ENCODE measurements at places on chromosomes 7 and 10.

DNA sequence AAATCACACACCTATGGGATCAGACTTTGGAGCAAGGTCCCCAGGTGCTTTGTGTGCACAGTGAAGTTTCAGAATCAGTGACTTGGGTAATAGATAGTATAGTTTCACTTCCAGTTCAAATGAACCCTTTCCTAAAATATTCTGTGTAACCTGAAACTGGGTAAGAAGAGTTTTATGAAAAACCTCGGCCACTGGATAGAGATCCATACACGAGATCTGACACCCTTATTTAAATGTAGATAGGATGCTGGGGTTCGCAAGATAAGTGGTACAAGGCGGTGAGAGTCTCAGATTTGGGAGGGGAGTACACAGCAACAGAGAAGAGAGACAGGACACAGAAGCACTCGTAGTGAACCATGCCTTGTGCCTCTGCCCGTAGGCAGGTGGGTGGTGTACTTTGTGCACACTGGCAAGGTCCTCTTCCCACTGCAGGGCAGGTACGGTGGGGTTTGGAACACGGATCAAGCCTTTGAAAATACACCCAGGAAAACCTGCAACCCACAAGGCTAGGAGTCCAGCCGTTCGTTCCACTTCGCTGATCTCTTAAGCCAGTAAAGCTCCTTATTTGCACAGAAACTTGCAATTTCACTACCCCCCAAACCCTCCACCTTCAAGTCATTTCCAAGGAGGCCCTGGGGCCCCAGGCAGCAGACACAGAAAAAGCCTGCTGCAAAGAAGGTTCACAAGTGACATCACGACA lies 162.8 kb downstream of the USP6NL start:
- DNase-seq, result no peak
- H3K27me3 ChIP-seq, result no peaks in the 10 kb centered on the region
- H3K36me3 ChIP-seq, result no peaks in the 10 kb centered on the region
- H3K4me1 ChIP-seq, result no peaks in the 10 kb centered on the region
- H3K27ac ChIP-seq, result no peak overlapping the region
- no peak overlapping the region for H3K4me3 ChIP-seq

DNA sequence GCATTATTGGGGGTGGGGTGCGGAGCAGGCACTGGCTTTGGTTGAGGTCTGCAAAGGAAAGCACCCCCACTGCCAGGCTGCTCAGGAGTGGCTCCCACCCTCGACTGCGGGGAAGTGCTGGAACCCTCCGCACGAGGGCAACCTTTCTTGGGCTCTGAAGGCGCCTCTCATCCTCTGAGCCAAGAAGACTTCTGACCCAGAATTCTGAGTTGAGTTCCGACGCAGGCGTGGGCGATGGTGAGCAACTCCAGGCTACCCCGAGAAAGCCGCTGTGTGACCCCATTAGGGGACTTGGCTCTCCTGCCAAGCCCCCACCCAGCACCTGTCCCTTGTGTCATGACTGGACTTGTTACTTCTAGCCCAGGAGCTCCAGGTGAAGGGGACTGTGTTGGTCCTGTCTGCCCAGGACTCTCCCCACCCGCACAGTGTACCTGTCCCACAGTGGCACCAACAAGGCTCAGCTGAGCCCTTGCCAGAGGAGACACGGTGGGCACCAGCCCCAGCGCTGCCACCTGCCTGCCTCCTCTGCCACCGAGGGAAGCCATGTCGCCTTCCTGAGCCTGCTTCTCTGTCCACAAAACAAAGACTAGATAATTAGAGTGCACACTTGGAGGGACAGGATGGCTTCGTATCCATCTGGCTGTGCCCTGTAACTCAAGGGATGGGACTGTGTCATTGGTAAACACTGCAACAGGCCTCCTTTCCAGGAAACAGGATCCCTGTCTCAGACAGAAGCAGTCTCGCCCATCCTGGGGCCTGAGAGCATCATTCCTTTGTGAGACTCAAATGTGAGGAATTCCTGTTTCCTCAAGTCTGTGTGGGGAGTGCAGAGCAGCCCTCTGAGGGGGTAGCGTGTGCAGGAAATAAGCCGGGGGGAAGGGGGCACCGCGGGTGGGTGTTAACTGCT lies 128.8 kb downstream of the LHPP start:
- no peak for DNase-seq
- H3K36me3 ChIP-seq, result no peaks in the 10 kb centered on the region
- H3K4me3 ChIP-seq, result no peak overlapping the region
- no peak overlapping the region for H3K27ac ChIP-seq
- H3K27me3 ChIP-seq, result no peaks in the 10 kb centered on the region

DNA sequence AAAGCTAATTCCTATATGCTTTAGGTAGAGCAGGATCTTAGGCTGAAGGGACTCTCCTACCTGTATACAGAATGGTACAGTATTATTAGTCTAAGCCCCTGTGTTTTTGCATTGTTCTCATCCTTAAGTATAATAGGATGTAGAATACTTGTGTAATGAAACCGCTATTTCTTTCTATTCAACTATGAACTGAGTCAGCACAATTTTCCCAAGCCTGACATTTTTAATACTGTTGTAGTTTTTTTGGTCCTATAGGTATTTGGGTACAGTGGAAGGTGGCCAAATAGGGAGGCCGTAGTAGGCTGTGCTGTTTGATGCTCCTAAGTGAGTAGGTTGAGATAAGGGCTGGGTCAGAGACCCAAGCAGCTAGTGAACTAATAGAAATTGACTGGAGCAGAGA lies 205.1 kb downstream of the MACC1 start:
- no peaks in the 10 kb centered on the region for H3K36me3 ChIP-seq
- DNase-seq, result no peak
- H3K27me3 ChIP-seq, result no peaks in the 10 kb centered on the region
- H3K4me1 ChIP-seq, result no peaks in the 10 kb centered on the region
- H3K4me3 ChIP-seq, result no peak overlapping the region

GRCh38 chr7:63041786-63042185 lies 956.9 kb upstream of the ZNF722 start:
- no peaks in the 10 kb centered on the region for H3K4me1 ChIP-seq
- H3K27ac ChIP-seq, result no peak overlapping the region
- DNase-seq, result no peak

DNA sequence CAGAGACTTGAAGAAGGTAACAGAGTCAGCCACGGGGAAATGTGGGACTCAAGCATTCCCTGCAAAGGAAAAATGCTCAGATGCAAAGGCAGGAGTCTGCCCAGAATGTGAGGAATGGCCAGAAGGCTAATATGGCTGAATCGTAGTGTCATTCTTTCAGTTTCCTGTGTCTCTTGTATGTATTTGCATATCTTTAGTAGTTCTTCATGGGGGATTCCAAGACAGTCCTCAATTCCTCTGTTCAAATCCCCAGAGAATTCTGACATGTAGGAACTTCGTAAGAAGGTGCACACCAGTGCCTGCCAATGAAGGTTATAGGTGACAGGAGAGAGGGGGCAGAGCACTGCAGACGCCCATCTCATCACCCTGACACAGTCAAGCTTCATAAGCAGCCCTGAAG lies 154.4 kb downstream of the CACNB2 start:
- H3K27ac ChIP-seq, result no peak overlapping the region
- H3K4me3 ChIP-seq, result no peak overlapping the region
- no peaks in the 10 kb centered on the region for H3K4me1 ChIP-seq

GRCh38 chr7:132103718-132104117 lies 472.6 kb downstream of the PLXNA4 start:
- H3K4me1 ChIP-seq, result no peaks in the 10 kb centered on the region
- no peak overlapping the region for H3K27ac ChIP-seq
- H3K36me3 ChIP-seq, result no peaks in the 10 kb centered on the region
- H3K4me3 ChIP-seq, result no peak overlapping the region

DNA sequence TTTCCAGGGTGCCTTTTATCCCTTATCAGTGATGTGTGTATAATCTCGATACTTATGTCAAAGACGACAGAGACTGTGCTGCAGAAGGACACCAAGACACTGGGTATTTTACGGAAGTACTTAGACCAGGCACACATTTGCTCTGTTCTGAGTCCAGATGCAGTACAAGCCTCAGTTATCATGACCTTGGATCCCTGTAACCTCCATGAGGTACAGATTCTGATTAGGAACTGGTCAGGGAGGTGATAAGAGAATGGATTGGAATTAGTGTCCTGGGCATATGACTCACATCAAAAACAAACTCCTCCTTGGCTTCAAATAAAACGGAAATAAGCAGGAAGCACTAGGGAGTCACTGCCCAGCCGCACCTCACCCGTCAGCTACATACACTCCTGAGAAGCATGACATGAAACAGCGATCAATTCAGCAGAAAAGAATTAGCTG lies 146.5 kb downstream of the SFMBT2 start:
- no peak overlapping the region for H3K4me3 ChIP-seq
- peaks cover 2% of the 10 kb centered on the region for H3K27me3 ChIP-seq
- H3K36me3 ChIP-seq, result no peaks in the 10 kb centered on the region
- no peak overlapping the region for H3K27ac ChIP-seq
- DNase-seq, result no peak
- H3K4me1 ChIP-seq, result no peaks in the 10 kb centered on the region

GRCh38 chr10:132183046-132183445 lies 3.7 kb upstream of the DPYSL4 start:
- peaks cover 14% of the 10 kb centered on the region for H3K27me3 ChIP-seq
- DNase-seq, result no peak

- DNase-seq, result no peak
- H3K4me1 ChIP-seq, result peaks cover 10% of the 10 kb centered on the region
- no peaks in the 10 kb centered on the region for H3K27me3 ChIP-seq
Observed at GRCh38 chr10:71725998-71726579, 6.5 kb upstream of the C10orf105 start.

GRCh38 chr7:111871283-111871682 lies 309.0 kb upstream of the IMMP2L start:
- H3K4me1 ChIP-seq, result no peaks in the 10 kb centered on the region
- DNase-seq, result no peak
- H3K4me3 ChIP-seq, result no peak overlapping the region
- no peaks in the 10 kb centered on the region for H3K27me3 ChIP-seq

DNA sequence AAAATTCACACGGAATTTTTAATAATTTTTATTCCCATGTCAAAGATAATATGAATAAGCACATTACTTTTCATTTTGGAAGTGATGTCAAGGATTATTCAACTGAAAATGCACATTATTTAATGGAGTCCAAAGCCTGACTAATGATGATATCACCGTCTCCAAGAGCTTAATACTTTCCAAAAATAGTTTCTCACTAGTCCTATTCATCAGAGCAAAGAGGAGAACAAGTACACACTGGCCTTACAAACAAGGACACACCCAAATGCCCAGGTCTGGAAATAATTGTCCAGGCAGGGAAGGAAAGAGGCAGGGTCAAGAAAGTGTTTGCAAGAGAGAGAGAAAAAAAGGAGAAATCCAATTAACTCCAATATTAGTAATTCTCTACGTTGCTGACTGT lies 216.8 kb upstream of the CCDC6 start:
- DNase-seq, result no peak
- no peaks in the 10 kb centered on the region for H3K36me3 ChIP-seq
- H3K4me1 ChIP-seq, result no peaks in the 10 kb centered on the region
- no peak overlapping the region for H3K27ac ChIP-seq
- no peak overlapping the region for H3K4me3 ChIP-seq

- H3K4me3 ChIP-seq, result no peak overlapping the region
- H3K36me3 ChIP-seq, result no peaks in the 10 kb centered on the region
- H3K27ac ChIP-seq, result no peak overlapping the region
- no peaks in the 10 kb centered on the region for H3K4me1 ChIP-seq
Observed at GRCh38 chr10:1115607-1115955, 59.4 kb downstream of the WDR37 start.

DNA sequence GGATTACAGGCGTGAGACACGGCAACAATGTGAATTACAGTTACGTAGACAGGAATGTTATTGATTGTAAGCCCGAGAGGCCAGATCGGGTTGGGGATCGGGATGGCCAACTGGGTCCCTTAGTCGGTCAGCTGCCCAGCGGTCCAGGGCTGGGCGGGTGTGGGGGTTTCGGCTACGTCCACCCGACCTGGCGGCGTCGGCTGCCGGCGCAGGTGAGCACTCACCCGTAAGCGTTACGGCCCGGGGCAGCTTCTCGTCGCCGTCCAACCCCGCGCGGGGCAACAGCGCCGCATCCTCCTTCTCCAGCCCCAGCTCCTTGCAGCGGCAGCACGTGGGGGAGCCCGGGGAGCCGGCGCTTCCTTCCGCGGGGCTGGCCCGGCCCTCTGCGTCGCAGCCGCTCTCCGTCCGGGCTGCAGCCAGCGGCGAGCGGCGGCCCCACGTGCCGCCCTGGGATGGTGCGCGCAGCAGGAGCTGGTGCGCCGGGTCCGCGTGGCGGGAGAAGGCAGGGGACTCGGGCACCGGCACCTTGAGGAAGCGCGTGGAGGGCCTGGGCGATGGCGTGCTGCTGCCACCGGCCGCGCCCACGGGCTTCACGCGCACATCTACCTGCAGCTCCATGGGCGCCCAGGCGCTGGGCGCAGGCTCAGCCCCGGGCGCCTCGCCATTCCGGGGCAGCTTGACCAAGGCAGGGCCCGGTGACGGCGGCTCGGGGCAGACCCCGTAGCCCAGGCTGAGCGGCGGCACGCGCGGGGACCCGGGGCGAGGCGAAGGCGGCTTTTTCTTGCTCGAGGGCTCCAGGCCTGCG lies 609 bp downstream of the KLRG2 start:
- H3K27me3 ChIP-seq, result no peaks in the 10 kb centered on the region
- no peaks in the 10 kb centered on the region for H3K36me3 ChIP-seq
- H3K4me3 ChIP-seq, result no peak overlapping the region
- H3K27ac ChIP-seq, result no peak overlapping the region
- no peak for DNase-seq
- no peaks in the 10 kb centered on the region for H3K4me1 ChIP-seq

DNA sequence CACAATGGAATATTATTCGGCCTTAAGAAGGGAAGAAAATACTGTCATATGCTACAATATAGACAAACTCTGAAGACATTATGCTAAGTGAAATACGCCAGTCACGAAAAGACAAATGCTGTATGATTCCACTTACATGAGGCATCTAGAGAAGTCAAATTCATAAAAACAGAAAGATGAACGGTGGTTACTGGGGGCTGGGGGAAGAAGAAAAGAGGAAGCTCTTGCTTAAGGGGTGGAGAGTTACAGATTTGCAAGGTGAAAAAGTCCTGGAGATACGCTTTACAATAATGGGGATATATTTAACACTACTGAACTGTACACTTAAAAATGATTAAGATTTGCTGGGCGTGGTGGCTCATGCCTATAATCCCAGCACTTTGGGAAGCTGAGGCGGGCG lies 49.0 kb downstream of the PSMC2 start:
- no peaks in the 10 kb centered on the region for H3K4me1 ChIP-seq
- no peaks in the 10 kb centered on the region for H3K36me3 ChIP-seq
- no peaks in the 10 kb centered on the region for H3K27me3 ChIP-seq
- no peak overlapping the region for H3K4me3 ChIP-seq

DNA sequence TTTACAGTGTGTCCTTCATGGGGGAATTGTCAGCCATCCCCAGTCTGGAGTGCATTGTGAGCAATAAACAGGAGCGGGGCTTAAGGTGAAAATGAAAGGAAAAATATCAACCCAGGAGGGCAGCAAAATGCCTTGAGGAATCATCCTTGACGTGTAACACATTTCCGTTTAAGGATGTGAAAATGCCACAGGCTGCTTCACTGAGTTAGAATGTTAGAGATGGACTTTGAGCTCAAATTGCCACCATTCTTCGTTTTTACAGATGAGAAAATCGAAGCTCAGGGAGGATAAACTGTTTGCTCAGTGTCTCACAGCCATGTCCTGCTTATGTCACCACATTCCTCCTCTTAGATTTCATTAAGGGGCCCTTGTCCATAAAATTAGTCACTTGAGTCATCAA lies 23.1 kb downstream of the SORCS3 start:
- no peak overlapping the region for H3K4me3 ChIP-seq
- H3K36me3 ChIP-seq, result no peaks in the 10 kb centered on the region
- H3K27ac ChIP-seq, result no peak overlapping the region
- no peaks in the 10 kb centered on the region for H3K4me1 ChIP-seq
- DNase-seq, result no peak

Data from Panc1 (cell line).